NCI-H2107 (cell line): ENCODE measurements at places on chromosomes 4 and X.
A peak's percentile ranks its signal among the peaks of the same experiment; 100 is the strongest.

DNA sequence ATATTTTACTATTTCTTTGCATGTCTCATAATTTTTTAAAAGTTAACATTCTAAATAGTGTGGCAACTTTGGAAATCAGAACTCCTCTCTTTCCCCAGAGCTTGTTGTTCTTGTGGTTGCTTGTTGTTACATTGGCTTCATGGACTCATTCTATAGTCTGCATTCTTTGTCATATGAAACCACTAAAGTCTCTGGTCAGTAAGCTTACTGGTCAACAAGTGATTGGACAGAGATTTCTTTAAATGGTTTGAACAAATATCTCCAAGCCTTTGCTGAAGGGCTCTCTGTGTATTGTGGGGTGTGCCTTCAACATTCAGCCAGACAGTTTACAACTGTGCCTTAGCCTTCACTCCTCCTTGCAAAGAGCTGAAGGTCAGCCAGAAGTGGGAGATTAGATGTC is 147.2 kb downstream of the OPHN1 start:
- no peak for DNase-seq

GRCh38 chr4:145436796-145437195 is 44.9 kb upstream of the SMAD1 start:
- no peak for DNase-seq

DNA sequence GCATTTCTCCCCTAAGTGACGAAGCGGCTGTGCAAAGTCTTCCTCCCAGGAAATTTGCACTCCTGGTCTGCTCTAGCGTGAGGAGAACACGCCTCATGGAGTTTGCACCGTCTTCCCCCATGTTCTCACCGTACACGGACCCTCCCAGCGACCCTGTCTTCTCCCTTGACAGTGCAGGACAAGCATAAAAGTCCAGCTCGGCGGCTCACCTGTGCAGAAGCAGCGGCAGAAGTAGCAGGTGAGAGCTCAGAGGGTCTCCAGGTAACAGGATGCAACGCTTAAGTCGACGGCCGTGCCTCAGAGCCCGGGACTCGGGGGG is 314 bp downstream of the P2RY8 start:
- no peak for DNase-seq

DNA sequence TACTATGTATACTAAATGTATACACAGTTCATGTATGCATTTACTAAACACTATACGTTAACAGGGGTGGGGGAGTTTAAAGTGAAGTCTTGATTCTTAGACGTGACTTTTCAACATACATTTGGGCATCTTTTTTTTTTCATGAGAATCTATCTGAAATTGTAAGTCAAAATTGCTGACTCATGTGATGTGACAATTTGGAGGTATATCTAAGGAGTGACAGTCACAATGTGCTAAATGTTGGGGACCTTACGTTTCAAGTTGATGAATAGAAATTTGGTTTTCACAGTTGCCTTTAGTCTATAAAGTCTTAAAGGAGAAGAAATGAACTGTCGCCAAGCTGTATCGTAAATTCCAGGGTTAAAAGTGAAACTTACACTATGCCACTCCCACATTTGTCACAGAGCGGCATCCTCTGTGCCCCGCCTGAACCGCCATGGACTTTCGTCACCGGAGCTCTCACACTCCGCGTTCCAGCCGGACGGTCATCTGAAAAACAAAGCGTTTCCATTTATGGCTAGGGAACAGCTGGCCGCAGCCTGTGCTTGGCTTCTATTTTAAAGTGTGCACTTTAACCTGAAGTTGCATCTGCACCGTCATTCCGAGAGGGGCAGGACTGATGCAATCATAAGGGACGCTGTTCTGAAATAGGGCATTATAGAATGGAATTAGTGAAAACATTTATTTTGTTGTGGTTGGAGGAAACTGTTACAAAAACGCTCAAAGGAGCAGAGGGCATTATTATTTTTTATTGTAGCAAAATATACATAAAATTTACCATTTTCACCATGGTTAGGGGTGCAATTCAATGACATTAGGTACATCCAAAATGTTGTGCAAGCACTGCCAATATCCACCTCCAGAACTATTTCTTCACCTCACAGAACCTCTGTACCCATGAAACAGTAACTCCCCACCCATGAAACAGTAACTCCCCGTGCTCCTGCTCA is 30.9 kb downstream of the PDLIM3 start:
- no peak for DNase-seq

- DNase-seq, result no peak
Observed at GRCh38 chr4:157447195-157447594, 226.7 kb downstream of the GRIA2 start.

DNA sequence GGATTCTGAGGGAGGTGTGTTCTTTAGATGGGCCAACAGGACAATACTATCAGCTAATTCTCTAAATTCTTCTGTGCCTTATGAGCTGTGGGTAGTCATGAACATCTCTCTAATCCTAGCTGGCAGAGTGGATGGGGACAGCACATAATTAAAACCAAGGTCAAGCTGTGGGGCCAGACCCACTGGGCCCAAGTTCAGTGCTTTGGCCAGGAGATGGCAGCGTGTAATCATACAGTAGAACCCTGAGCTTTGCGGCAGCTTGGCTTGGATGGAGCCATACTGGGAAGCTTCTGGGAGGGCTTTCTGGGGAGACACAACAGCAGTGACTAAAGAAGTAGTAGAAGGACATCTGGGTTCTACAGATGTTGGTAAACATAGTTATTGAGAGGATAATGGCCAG is 140.3 kb upstream of the CXCL13 start:
- no peak for DNase-seq

- DNase-seq, result no peak
Observed at GRCh38 chrX:153939573-153939972, 4.7 kb upstream of the NAA10 start.

- no peak for DNase-seq
Observed at GRCh38 chrX:110920991-110921390, 125.4 kb upstream of the CHRDL1 start.

GRCh38 chr4:80841587-80842281 is 188.8 kb upstream of the BMP3 start:
- DNase-seq, result no peak

GRCh38 chr4:98027827-98028226 is 115.4 kb downstream of the STPG2 start:
- DNase-seq, result no peak

- DNase-seq, result no peak
Observed at GRCh38 chrX:154486396-154487207, at the start of gene UBL4A. TSS of gene UBL4A (minus strand) at chrX:154486615. CDS start at chrX:154486584, 31 bp downstream.

DNA sequence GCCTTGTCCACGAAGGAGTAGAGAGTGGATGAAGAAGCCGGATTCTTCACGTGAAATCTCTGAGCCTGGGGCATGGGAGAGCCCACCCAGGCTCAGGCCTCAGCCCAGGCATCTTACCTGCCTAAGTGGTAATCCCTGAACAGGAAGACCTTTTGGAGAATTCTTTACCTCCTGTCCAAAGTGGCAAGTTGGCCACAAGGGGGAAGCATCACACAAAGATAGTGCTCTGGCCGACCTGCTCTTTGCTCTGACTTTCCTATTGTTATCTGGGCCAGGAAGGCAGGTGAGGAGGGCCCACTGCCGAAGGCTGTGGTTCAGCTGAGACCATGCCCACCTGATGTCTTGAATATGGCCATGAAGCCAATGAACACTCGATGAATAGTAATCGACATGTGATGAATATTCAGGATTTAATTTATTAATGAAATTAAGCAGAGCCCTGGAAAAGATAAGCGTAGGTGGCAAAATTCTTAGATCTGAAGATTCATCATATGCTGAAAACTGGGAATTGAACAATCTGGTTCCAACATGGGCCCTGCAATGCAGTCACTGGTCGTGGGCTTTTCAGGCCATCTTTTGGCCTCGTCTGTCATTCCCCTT is 93.8 kb downstream of the PDGFRA start:
- DNase-seq, result peak; percentile 54
